ENCODE measurements at places on chromosomes 2 and 18. TPM values are rescaled to one million over a fixed set of nuclear protein-coding genes. Genes with fewer than 3 reads are reported as not detected.

DNA sequence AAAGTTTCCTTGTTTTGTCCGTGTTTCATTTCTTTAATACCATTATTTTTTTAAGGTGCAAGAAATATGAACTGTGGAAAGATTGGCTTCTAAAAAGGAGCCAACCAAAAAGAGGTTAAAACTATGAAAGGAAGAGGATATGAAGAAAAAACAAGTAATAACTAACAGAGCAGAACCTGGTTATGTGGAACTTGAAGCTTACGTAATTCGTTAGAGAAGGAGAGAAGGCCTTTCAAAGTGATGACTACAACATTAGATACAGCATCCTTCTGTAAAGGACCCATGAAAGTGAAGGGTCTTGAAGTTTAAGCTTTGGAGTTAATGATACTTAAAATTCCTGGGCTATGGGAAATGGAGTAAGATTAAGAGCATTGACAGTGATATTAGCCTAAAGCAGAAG lies 84.5 kb downstream of the ANKRD12 start:
- DNase-seq: no peak

DNA sequence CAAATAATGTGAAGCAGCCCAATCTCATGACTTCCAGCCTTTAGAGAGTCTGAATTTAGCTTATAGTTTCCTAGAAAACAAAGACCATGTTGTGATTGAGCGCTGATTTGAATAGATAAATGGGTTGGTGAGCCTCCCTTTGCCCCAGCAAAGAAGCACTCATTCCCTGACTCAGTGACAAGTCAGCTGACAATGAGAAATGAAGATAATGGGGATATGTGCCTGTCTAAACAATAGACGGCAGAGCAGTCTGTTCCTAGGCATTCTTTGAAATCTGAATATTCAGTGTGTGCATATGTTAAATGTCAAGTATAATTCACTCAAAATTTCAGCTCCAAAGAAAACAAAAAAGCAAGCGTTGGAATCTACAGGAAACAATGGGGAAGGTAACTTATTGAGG lies 34.8 kb upstream of the LINC00305 start:
- no peak for DNase-seq

CXCR4 gene
- 221 TPM for total RNA-seq

DNA sequence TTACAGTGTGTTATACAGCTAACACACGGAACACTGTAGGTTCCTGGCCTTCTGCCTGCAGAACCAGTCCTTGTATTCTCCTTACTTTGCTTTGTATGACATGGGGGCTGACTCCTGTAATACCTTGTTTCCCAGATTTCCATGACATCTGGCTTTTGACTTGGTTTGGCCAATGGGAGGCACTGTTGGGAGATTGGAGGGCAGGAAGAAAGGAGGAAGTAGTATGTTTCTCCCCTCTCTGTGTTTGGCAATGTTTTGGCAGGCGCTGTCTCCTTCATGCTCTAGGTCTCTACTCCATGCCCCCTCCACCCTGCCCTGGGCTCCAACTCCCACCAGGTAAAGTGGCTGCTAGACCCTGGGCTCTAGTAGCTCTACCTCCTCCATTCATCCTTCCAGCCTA lies 331.1 kb upstream of the SLC14A2 start:
- no peak for DNase-seq

GRCh38 chr2:23230885-23231284 lies 154.1 kb upstream of the KLHL29 start:
- no peak for DNase-seq

REEP1 gene
- 0.63 TPM for total RNA-seq

DNA sequence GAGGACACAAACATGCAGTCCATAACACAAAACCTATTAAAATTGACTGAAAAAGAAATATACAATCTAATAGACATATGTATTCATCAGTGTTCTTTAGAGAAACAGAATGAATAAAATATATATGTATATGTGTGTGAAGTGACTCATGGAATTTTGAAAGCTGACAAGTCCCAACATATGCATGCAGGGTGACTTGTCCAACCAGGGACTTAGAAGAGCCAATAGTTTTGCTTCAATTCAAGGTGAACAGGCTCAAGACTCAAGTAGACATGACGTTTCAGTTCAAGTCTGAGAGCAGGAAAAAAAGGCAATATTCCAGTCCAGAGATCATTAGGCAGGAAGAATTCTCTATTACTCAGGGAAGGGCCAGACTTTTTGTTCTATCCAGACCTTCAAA lies 271.2 kb upstream of the SETBP1 start:
- DNase-seq: no peak

DNA sequence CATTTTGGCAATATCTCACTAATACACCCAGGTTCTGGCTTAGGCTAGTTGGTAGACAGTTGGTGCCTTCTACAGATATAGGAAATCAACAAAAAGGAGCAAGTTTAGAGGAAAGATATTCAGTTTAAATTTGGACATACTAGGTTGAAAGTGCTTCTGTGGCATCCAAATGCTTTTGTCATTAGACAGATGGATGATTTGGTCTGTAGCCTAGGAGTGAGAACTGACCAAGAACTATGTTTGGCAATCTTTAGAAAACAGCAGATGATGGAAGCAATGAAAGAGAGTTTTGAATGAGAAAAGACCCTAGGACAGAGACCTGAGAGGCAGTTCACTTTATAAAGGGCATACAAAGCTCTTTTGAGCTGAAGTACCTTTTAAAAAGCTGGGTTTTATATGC lies 201.3 kb upstream of the FSHR start:
- no peak for DNase-seq

Measured in activated T-cell treated with anti-CD3 and anti-CD28 coated beads, Interleukin-2, amount 50 U/mL, for 72 hours (primary cell).